ENCODE measurements at places on chromosomes 2 and 18.

DNA sequence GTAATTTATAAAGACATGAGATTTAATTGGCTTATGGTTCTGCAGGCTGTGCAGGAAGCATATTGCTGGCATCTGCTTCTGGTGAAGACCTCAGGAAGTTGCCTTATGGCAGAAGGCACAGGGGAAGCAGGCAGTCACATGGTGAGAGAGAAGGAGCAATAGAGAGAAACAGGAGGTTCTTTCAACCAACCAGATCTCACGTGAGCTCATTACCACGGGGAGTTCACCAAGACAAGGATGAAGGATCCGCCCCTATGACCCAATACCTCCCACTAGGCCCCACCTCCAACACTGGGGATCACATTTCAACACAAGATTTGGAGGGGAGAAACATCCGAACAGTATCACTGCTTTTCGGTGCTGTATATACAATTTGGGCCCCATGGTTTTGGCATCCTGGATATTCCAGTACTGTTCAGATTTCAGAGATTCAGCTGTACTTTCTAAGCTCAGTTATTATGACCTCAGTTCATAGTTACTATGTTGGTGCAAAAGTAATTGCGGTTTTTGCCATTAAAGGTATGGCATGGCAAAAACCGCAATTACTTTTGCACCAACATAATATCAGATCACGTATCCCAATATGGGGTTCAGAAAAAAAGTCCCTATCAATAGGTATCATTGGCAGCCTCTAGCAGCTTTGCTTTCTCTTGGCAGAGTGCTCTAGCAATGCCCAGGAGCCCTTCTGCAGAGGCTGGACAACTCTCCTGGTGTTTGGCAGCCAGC is 189.6 kb upstream of the SIX3 start:
- DNase-seq = no peak

- DNase-seq = no peak
Observed at GRCh38 chr2:203681978-203682377, 24.5 kb upstream of the CD28 start.

- DNase-seq = no peak
Observed at GRCh38 chr18:24986666-24987302, 365.2 kb downstream of the ZNF521 start.

GRCh38 chr2:59538398-59538911 is 1015.0 kb downstream of the BCL11A start:
- DNase-seq = no peak

DNA sequence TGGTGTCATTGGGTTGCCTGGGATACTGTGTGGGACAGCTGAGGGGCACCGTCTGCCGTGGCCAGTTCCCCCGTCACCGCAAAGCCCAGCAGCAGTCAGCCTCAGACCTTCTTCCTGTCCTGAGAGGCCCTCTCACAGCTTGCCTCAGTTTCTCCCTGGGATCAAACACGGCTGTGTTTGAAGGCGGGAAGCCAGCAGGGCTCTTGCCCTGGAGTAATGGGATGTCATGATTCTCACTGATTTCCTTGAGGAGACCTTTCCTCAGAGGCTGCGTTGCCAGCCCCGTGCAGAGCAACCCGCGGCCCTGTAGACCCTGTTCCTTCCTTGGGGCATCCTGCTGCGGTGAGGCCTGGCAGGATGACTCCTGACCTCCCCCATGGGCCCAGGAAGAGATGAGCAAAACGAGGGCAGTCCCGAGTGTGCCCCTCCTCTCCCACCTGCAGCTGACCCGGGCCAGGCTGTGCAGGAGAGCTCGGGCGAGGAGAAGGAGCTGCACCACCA is 13.9 kb upstream of the NFATC1 start:
- no peak for DNase-seq

- DNase-seq = no peak
Observed at GRCh38 chr2:208627916-208628315, 221.3 kb downstream of the PTH2R start.

DNA sequence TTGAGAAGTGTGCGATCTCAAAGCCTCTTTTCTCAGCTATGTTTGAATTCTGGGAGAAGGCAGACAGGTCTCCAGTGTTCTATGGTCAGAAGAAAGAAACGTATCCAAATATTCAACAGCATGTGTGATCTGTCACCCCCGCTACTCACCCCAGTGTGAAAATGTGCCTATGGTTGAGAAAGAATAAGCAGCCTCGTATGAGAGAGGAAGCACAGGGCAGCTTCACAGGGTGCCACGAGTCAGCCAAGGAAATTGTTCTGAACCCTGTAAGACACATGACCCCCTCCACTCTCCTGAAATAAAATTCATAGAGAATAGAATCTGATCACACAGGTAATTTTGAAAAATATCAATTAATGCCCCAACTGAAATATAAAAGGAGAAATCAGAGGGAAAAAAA is 8.0 kb upstream of the SF3B1 start:
- no peak for DNase-seq

- no peak for DNase-seq
Observed at GRCh38 chr2:240687741-240688552, 3.7 kb upstream of the AQP12A start.

GRCh38 chr2:222869252-222869560 is 8.4 kb downstream of the ACSL3 start:
- DNase-seq = no peak

DNA sequence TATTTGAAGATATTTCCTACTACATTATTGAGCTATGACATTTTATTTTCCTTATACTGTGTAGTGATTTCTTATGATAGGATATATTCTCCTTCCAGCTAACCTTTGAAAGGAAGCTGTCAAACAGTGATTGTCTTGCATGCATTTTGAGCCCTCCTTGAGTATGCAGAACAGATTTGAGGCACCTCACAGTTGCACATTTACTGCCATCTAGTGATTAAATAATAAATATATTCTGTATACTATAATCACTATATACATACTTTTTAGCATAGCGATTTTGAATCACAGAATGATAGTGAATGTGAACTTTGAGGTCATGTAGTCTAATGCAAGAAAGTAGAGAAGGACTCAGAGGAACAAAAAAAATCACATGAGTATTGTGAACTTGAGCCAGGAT is 268.4 kb upstream of the CDH19 start:
- DNase-seq = no peak

DNA sequence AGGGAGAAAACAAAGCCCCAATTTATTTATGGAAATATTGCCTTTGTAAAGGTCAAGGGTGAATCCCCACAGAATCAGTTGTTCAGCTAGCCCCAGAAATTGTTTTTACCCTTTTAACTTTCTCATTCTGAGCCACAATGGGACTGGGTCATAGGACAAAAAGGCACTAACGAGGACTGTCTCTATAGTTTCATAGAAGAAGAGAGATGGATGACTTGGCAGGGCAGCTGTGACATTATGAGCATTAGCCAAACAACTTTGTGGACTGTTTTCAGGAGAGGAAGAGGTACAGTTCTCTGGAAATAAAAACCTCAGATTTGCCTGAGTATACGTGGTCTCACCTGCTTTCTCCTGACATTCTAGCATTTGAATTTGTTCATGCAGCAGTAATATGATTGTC is 1155.8 kb upstream of the CHAC2 start:
- DNase-seq = no peak

GRCh38 chr2:191050640-191050987 is 36.6 kb upstream of the STAT1 start:
- no peak for DNase-seq

- DNase-seq = no peak
Observed at GRCh38 chr2:223519471-223519870, 82.7 kb downstream of the SCG2 start.

DNA sequence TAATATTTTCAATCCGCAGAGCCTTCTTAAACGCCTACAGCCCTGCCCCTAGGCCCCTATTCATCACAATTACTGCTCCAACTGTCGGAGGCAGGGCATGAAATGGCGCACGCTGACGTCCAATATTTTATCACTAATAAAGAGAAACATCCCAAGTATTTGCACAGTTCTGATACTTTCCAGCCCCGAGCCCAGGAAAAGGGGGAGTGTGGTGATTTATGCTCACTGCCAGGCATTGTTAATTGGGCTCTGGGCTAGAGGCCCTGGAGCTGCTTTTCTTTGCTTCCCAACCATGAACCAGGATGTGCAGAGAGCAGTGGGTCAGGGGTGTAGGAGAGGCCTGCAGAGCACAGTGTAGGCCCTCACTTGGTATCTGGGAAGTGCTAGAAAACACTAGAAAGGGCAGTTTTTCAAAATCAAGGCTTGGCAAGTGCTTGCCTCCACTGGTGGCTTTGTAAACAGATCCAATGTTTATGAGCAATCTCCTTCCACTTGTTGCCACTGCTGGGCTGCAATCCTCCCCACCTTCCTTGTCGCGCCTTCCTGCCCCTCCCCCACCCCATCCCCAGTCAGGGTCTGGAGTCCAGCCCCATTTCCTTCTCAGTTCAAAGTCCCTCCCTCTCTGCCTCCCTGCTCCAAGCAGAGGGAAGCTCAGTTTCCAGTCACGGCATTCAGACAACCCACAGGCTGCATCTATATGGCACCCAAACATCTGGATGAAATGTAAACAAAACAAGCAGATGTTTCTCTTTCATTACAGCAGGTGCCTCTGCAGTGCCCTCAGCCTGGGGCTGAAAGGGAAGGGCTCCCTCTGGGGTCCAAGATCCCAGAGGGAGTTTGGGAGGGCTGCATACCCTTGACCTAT is 83.9 kb upstream of the PKDCC start:
- DNase-seq = no peak

- no peak for DNase-seq
Observed at GRCh38 chr2:222959358-222959757, 92.6 kb upstream of the KCNE4 start.

DNA sequence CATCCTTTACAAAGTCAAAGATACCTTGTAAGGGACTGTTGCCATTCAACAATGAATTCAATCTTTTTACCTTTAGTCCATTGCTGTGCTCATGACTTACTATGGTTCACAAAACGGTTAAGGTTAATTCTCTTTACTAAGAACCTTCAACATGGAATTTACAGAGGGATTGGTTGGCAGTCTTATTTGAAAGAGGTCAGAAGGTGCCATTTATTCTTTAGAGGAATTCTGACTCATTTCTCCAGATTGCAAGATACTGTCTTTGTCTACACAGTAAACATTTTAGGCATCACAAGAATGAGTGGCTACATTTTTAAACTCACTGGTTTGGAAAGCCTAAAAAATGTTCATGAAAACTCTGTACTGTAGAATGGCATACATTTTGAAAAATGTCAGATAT is 17.4 kb downstream of the KCNH7 start:
- DNase-seq = no peak

DNA sequence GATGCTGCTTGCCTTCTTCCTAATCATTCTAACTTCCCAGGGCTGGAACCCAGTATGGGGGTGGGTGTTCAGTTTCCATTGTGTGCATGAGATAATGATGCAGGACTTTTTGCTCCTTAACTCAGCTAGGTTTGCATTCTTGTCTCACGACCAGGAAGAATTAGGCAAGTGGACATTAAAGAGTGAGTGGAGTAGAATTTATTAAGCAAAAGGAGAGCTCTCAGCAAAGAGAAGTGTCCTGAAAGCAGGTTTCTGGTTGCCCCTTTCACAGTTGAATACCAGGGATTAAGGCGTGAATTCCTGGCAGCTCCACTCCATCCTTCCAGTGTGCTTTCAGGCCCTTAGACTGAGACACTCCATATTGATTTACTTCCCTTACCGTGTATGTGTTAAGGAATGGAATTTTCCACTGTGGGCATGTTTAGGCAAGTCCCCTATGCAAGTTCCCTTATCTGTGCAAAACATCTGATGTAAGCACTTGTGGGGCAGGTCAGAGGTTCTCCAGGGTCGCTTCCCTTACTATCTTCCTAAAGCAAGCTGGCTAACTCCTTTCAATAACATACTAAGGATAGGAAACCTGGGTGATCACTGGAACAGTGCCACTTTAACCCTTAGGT is 126.5 kb downstream of the GPR39 start:
- DNase-seq = no peak

GRCh38 chr18:44777457-44778192 is 96.9 kb downstream of the SETBP1 start:
- no peak for DNase-seq

GRCh38 chr2:20635113-20635510 is 15.8 kb downstream of the HS1BP3 start:
- DNase-seq = no peak

- DNase-seq = no peak
Observed at GRCh38 chr18:9994026-9994570, 80.3 kb downstream of the VAPA start.

DNA sequence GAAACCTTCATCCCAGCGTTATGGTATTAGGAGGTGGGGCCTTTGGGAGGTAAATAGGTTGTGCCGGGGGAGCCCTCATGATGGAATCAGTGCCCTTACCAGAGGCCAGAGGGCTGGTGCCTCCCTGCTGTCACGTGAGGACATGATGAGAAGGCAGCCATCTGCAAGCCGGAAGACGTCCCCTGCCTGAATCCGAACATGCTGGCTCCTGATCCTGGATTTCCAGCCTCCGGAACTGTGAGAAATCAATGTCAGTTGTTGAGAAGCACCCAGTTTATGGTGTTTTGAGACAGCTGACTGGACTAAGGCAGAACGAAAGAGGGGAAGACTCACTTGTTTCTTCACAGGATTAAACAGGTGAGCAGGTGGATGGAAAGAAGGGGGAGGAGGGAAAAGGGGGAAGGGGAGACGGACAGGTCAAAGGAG is 13.0 kb upstream of the KLF11 start:
- no peak for DNase-seq

DNA sequence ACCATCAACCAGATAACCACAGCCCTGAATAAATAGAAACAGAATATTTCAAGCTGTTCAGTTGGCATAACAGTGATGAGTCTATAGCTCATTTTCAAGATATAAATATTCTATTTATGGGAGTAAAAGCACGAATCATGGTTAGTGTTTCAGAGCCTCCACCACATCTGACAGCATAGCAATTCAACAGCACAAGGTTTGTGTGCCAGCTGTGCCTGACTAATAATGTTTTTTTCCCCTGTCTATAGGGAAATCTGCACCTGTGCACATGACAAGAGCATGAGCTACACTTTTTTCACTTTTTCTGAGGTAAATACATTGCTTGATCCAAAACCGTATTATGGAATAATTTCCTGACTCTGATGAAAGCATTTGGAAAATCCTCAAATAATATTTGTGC is 251.3 kb downstream of the RPIA start:
- no peak for DNase-seq

DNA sequence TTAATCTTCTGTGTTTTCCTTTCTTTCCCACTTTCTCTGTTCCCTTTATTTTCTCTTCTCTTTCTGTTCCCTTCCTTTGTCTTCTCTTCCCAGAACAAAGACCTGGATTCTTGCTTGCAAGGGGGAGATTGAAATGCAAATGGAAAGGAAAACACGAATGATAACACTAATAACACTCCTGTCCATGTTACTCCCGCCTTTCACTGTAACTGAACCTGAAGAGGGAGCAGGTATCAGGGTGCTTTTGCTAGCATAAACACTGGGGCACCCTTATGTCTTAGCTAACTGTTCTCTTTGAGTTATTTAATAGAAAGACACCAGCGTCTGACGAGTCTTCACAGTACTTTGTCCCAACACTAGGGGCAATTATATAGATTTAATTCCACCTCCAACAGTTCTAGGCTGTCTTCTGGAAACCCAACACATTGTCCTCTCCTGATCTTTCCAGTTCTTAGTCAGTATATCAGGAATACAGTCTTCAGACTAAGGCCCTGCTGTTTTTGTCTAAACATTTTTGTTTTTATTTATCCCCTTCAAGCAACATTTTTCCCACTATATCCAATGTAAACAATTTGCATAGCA is 99.2 kb downstream of the PTPRM start:
- no peak for DNase-seq
